ENCODE measurements at places on chromosomes 3 and 15. TPM values are rescaled to one million over a fixed set of nuclear protein-coding genes. Genes with fewer than 3 reads are reported as not detected.

DNA sequence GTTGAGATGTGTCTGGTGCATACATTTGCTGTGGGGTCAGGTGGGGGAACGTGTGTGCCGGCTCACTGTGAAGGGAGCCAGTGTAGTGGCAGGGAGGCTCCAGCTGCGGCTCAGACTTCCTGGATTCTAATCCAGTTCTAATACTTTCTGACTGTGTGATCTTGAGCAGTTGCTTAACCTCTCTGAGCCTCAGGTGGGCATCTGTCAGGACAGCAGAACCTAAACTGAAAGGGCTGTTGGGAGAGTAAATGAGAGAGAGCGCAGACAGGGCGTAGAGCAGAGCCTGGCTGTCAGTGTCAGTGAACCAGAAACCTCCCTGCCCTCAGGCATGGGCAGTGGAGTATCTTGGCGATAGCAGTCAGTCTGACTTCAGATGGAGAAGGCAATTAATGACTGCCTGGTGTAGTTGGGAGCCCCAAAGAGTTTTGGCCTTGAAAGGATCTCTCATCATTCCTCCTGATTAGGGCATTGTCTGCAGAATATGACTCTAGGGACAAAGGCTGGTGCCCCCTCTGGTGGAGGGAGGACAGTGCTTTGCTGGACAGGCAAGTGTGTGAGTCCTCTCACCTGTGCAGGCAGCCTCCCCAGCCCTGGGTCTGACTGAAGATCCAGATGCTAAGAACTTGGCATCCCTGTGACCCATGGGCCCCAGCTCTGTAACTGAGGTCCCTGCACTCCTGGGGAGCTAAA, 9.6 kb downstream of the KBTBD13 start:
- no peak for DNase-seq

DNA sequence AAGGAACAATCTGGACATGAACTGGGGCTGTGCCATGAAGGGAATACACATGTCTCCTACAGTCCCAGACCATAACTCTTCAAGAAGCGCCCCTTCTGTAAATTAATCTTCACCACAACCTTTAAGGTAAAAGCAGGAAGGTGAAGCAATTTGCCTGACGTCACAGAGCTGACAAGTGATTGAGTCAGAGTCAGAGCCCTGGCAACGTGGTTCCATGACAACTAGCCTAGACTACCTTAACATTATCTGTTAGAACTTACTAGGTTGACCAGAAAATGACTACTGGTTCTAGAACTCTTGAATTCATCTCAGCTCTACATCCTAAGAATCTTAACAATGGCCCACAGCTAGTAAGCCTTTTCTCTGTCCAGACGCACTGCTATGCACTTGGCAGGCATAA, 124.6 kb downstream of the NTRK3 start:
- no peak for DNase-seq

ROPN1 gene
- total RNA-seq: not detected

TMEM45A gene
- total RNA-seq: 75.3 TPM

DNA sequence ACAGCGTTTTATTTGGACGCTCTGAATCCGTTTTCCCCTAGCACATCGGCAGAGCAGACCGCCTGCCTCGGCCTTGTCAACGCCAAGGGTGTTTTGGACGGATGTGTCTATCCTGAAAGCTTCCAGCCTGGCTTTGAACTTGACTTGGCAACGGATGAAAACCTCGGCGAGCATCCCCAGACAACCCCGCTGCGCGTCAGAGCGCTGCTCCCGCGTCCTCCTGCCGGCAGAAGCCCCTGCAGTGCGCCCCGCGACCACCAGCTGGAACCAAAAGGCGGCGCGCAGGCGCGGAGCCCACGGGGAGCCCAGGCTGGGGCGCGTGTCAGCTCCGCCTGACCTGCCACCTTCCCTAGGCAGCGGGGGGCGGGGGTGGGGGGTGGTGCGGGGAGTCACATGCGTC, 26.2 kb upstream of the ARL8B start:
- peak; percentile 80 for DNase-seq

Measured in posterior vena cava (tissue), 2 donors.